CD8-positive, alpha-beta memory T cell (primary cell): ENCODE measurements at places on chromosomes 16 and 17.
A peak's percentile ranks its signal among the peaks of the same experiment; 100 is the strongest.

DNA sequence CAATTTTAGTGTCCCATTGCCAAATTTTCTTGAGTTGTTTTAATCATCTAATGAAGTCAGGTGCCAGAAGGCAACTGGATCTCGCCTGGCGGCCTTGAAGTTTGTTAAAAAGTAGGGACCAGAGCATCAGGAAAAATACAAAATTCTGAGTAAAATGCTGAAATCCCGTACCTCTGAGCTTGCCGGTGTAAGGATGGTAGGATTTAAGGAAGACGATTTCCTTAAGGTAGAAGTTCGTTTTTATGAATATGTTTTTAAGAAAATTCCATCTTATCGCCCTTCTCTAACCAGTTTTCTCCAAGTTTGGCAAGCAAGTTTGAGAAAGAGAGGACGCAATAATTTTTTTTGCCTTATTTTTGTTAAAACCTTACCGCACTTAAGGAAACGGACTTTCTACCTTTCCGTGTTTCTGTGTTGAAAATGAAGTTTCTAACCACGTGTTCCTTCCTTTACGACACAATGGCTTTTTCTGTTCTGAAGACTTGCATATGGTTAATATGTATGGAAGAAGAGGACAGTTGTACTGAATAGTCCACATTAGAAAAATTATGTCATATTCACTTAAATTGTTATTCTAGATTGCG, 748 bp downstream of the ATF7IP2 start:
- peak; percentile 19 for DNase-seq

- DNase-seq, result no peak
Measured at GRCh38 chr17:1003972-1004768, 7.2 kb downstream of the TIMM22 start.

GRCh38 chr17:15928286-15928785, 16.6 kb upstream of the ADORA2B start:
- no peak for DNase-seq

DNA sequence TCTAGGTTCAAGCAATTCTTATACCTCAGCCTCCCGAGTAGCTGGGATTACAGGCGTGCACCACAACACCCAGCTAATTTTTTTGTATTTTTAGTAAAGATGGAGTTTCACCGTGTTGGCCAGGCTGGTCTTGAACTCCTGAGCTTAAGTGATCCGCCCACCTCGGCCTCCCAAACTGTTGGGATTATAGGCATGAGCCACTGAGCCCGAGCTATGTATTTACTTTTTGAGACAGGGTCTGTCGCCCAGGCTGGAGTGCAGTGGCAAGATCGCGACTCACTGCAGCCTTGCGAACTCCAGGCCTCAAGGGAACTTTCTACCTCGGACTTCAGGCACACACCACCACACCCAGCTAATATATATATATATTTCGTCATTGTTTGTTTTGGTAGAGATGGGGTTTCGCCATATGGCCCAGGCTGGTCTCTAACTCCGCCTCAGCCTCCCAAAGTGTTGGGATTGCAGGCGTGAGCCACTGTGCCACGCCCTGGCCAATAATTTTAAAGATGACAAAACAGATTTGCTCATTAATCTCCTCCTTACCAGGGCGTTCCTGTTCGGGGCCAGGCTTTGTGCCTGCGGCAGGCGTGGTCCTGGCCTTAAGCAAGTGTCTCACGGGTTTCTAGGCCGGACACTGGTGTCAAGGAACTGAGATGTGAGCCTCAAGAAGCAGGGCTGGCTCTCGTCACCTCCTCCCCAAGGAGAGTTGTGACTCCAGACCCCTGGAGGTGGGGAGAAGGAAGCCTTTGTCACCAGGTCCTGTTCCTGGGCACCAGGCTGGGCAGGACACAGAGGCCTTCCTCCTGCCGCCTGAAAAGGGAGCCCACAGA, 4.3 kb upstream of the NPW start:
- no peak for DNase-seq

- DNase-seq, result no peak
Measured at GRCh38 chr17:72392056-72393010, 271.5 kb downstream of the SOX9 start.

GRCh38 chr17:82871056-82871775, 31.4 kb upstream of the ZNF750 start:
- DNase-seq, result no peak

GRCh38 chr16:53098526-53099317, 43.9 kb downstream of the CHD9 start:
- DNase-seq, result peak; percentile 60

DNA sequence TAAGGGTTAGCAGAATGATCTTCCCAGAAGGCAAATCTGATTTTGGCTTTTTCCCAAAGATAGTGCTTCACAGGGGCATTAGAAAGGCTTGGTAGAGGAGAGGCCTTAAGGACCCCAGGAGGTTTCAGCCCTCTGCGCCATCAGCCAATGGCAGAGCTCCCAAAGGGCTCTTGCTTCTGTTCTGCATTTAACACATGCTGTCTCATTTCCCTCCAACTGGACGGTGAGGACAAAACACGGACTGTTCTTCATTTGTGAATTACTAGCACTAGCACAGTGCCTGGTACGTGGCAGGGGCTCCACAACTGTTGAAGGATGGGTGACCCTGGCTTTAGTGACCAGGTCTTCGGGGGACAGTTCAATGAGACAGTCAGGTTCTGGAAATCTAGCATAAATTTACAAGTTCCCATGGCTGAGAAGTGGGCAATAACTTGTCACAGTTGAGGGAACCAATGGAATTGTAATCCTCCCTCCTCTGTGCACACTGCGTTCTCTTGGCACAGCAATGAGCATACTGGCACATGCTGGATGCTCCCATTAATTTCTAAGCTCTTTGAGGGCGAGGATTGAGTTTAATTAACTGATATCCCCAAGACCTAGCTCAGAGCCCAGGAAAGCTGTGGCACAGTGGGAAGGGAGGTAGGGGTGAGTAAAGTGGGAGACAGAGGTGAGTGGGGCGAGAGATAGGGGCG, 45.4 kb downstream of the COG7 start:
- no peak for DNase-seq

DNA sequence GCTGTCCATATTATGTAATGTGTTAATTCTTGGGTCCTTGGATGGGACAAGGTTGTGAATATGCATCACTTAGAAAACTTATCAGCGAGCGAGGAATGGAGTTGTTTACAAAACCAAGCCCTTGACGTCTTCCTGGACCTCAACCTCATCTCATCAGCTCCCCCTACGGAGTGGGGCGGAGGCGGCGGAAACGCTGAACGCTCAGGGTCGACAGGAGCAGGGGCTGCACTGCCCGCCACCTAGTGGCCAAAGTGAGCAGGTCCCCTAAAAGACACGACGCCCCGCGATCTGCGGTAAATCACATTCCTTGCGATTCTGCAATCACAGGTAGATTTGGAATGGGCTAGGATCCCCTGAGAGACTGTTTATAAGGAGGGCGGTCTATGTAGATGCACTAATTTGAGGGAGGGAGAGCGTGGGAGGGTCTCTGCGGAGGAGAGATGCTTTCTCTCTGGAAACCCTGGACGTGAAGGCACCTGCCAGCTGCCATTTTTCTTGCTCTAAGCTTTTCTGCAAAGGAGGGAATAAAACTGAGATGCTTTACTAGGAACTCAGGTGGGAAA, 5.4 kb upstream of the ICAM2 start:
- peak; percentile 95 for DNase-seq

DNA sequence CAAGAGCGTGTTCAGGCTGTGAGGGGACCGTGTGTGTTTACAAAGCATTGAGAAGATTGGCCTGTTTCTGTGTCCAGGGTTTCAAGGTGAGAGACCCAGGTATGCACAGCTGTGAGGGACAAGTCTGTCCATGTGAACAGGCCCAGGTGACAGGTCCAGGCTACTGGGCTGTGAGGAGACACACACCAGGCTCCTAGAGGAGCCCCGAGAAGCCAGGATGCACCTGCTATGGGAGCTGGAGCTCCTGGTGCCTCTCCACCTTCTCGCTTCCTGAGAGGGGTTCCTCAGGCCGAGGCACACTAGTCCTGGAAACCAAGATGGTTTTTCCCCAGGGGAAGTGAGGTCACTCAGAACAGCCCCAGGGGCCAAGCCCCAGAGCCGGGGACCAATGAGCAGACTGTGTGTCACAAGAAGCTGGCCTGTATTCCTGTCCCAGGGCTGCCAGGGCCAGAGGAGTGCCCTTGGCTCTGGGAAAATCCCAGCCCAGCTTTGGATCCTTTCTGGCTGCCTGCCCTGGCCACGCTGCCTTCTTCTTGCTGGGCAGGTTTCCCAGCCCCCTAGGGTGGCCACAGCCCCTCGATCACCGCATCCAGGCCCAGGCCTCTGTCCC, 153.4 kb upstream of the PLCG2 start:
- DNase-seq, result no peak

DNA sequence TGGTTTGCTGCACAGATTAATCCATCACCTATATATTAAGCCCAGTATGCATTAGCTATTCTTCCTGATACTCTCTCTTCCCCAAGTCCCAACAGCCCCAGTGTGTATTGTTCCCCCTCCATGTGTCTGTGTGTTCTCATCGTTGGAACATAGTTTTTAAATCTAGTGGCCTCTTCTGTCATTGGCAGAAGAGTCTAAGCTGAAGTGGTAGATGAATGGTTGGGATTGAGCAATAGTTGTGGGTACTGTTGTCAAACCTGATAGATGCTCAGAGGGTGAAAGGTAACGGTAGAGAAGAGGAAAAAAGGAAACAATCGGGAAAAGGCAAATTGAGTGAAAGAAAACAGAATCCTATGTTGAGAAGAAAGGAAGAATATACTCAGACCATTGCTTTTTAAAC, 29.9 kb downstream of the MAP3K3 start:
- DNase-seq, result no peak

DNA sequence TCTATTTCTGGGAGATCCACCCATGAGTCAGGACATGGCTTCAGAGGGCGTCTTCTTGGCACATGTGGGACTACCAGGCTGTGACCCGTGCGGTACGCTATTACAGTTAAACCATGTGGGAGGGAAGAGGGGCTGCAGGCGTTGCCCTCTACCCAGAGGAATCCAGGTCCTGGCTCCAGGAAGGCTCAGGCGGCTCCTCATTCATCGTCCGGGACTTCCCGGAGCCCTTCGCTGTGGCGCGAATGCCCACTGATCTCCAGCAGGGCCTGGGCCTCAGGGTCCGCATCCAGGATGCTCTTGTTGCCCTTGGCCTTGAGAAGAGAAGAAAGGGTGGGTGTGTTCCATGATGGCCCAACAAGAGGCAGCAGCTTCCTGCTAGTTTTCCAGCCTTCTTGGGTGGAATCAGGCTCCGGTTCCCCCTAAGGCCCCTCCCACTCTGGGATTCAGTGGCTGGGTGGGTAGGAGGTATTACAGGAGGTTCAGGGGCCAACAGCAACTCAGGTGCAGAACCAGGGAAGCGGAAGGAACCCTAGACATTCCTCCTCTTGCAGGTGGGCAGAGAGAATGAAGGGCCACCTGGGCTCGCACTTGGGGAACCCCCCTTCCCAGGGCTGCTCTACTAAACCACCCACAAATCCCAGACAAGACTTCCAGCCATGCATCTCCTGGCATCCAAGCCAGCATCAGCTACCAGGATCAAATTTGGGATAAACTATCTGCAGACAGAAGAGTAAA, 24.6 kb downstream of the MEAK7 start:
- no peak for DNase-seq

DNA sequence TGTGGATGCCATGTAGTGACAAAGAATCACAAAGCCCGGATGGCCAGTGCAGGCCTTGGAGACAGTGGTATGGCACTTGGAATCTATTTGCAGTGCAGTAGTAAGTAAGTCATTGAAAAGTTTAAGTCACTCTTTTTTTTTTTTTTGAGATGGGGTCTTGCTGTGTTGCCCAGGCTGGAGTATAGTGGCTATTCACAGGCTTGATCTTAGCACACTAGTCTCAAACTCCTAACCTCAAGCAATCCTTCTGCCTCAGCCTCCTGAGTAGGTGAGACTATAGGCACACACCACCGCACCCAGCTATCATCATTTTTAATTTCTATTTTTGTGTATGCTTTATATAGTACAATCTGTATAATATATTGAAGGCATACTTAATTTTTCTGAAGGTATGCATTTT, 4.3 kb upstream of the PLSCR3 start:
- DNase-seq, result no peak

GRCh38 chr17:59712862-59713261, 5.4 kb downstream of the VMP1 start:
- DNase-seq, result no peak

- no peak for DNase-seq
Measured at GRCh38 chr17:62162898-62163297, 97.8 kb upstream of the MED13 start.

- no peak for DNase-seq
Measured at GRCh38 chr17:76491271-76492122, 9.7 kb downstream of the RHBDF2 start.

DNA sequence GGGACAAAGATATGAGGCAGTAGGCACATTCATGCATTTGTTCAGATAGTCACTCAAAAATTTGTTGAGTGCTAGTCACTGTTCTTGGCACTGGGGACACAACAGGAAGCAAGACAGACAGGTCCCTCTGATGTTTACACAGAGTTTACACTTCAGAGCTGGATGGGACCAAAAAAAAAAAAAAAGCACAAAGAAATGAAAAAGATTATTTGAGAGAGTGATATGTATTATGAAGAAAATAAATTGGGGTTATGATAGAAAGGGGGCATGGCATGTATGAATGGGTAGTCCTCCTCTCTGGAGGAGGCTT, 3.5 kb upstream of the YPEL2 start:
- peak; percentile 59 for DNase-seq

DNA sequence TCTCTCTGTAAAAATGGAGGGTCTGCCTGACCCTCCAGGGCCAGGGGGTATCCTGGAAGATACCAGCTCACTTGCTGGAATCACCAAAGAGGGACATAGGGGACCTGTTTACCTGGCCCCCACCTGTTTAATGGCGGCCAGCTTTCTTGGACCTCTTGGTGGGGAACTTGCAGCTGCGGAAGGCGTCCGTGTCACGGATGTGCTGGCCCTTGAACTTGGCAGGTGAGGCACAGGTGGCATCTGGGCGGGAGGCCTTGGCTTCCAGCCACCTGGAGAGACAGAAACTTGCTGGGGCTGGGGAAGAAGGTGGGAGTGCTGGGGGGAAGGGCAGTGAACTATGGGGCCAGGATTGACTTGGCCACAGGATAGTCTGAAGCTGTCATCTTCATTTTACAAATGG, 3.5 kb downstream of the CHAD start:
- DNase-seq, result no peak

GRCh38 chr17:37405955-37406634, 541 bp downstream of the ACACA start:
- no peak for DNase-seq

DNA sequence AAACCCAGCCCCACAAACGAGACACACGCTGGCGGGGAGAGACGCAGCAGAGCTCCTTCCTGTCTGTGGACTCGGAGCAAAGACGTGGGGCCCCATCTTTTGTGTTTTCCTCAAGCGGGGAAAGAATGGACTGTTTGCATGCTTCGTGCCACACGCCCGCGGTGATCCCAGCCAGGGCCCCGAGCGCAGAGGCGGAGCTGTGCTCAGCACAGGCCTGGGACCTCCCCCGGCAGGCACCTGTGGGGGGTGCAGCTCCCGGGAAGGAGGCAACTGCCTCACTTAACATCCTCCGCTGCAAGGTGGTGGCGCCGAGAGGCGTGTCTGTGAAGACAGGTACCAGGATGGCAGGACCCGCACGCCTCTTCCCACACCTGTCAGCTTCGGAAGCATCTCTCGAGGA, 19.1 kb downstream of the TRARG1 start:
- peak; percentile 22 for DNase-seq

- no peak for DNase-seq
Measured at GRCh38 chr16:72728516-72728915, 319.4 kb downstream of the ZFHX3 start.
